ENCODE measurements at places on chromosomes 2 and 18.

DNA sequence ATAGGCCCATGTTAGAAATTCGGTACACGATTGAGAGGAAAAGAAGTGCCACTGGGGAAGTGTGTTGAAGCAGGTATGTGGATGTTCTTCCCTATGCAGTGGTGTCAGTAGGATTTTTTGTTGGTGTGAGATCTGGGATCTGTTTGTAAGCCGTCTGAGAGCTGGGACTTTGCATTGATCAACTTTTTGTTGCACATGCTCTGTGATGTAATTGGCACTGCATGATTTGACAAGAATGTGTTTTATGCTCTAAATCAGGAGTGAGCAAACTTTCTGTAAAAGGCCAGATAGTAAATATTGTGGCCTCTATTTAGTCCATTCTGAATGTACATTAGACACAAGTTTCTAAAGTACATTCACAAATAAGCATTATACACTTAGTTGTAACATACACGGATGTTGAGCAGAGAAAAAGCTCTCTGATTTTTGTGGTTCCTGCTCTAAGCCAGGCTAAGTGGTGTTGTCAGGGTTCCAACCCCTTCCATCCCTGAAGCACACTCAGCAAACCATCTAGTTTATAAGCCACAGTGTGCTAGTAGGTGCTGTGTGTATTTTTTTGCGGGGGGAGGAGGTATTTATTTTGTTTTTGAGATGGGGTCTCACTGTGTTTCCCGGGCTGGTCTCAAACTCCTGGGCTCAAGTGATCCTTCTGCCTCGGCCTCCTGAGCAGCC is 235.6 kb downstream of the NEDD4L start:
- DNase-seq: no peak

- no peak for DNase-seq
Measured at GRCh38 chr2:118006861-118007260, 7.0 kb downstream of the CCDC93 start.

GRCh38 chr2:26316845-26317244 is 29.1 kb upstream of the SELENOI start:
- no peak for DNase-seq

DNA sequence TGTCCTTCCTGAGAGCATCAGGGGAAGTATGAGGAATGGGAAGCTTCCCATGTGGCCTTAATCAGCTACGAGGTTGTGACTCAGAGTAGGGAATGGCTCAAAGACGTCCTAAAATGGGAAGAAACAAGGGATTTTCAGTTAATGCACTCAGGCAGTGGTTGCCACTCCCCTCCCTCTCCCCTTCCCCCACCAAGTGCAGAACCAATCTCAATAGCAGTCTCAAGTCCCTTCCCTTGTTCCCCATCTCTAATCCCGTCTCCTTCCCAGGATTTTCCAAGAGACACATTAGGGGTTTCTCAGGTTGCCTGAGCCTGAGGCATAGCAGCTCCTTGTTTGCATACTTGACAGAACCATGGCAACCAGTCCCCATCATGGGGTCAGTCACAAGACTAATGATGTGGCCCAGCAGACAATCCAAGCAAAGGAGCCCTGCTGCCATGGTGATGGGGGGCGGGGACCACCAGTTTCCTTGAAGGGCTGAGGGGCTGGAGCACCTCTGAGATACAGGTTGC is 18.2 kb upstream of the RESP18 start:
- no peak for DNase-seq
